ENCODE measurements at places on chromosomes 4 and X. TPM values are rescaled to one million over a fixed set of nuclear protein-coding genes. Genes with fewer than 3 reads are reported as not detected.
A peak's percentile ranks its signal among the peaks of the same experiment; 100 is the strongest.

DNA sequence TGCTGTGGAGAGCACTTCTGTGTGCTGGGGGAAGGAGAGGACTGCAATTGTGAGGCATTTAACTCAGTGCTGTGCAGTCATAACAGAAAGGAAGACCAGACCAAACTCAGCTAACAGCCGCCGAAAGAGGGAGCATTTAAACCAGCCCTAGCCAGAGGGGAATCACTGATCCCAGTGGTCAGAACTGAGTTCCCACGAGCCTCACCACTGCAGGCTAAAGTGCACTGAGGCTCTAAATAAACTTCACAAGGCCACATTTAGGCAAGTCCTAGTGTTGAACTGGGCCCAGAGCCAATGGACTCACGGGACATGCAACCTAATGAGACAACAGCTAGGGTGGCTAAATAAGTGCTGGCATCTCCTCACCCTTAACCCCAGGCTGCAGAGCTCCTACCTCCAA is 20.4 kb downstream of the IQCM start:
- no peaks in the 10 kb centered on the region for H3K36me3 ChIP-seq
- no peak overlapping the region for H3K27ac ChIP-seq
- H3K4me1 ChIP-seq = no peaks in the 10 kb centered on the region

- no peak overlapping the region for H3K27ac ChIP-seq
- no peak overlapping the region for H3K4me3 ChIP-seq
- H3K36me3 ChIP-seq = no peaks in the 10 kb centered on the region
- no peak for DNase-seq
Measured at GRCh38 chrX:18647621-18648020, 24.3 kb downstream of the RS1 start.

GRCh38 chr4:41569961-41570360 is 32.0 kb downstream of the LIMCH1 start:
- H3K27ac ChIP-seq = no peak overlapping the region
- H3K27me3 ChIP-seq = no peaks in the 10 kb centered on the region
- DNase-seq = no peak
- H3K4me3 ChIP-seq = no peak overlapping the region
- H3K4me1 ChIP-seq = no peaks in the 10 kb centered on the region
- no peaks in the 10 kb centered on the region for H3K36me3 ChIP-seq

GRCh38 chrX:43717161-43717560 is 61.1 kb downstream of the MAOA start:
- no peaks in the 10 kb centered on the region for H3K4me1 ChIP-seq
- H3K4me3 ChIP-seq = no peak overlapping the region
- no peak for DNase-seq
- peaks cover 13% of the 10 kb centered on the region for H3K36me3 ChIP-seq
- no peaks in the 10 kb centered on the region for H3K27me3 ChIP-seq

GRCh38 chr4:184890499-184890898 is 64.7 kb upstream of the ACSL1 start:
- no peak for DNase-seq
- H3K27ac ChIP-seq = no peak overlapping the region
- no peaks in the 10 kb centered on the region for H3K36me3 ChIP-seq
- H3K4me3 ChIP-seq = no peak overlapping the region
- H3K27me3 ChIP-seq = no peaks in the 10 kb centered on the region

DNA sequence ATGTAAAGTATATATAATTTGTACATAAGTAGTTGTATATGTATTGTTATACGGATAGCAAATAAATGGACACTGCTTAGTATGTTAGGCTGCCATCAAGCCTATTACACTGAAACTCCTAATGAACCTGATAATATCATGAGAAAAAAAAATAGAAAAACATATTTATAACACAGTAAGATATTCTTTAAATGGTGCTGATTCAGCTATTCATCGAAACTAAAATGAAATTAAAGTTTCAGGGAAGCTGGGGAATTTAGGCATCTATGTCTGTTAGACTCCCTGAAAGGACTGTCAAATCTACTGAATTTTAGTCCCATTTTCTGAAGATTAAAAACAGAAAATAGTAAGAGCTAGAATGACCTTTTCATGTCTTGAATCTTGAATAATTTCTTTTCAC is 647.1 kb upstream of the PABPC4L start:
- no peak for DNase-seq
- H3K36me3 ChIP-seq = no peaks in the 10 kb centered on the region
- no peaks in the 10 kb centered on the region for H3K4me1 ChIP-seq
- no peak overlapping the region for H3K4me3 ChIP-seq

- no peak overlapping the region for H3K27ac ChIP-seq
- no peak for DNase-seq
- H3K4me3 ChIP-seq = no peak overlapping the region
- no peaks in the 10 kb centered on the region for H3K27me3 ChIP-seq
Measured at GRCh38 chr4:87333267-87333666, 10.6 kb upstream of the HSD17B13 start.

GRCh38 chrX:13597874-13598273 is 28.5 kb downstream of the EGFL6 start:
- no peaks in the 10 kb centered on the region for H3K36me3 ChIP-seq
- H3K27me3 ChIP-seq = peaks cover 16% of the 10 kb centered on the region
- H3K4me3 ChIP-seq = no peak overlapping the region

GRCh38 chr4:101696276-101697010 is 94.1 kb upstream of the BANK1 start:
- no peaks in the 10 kb centered on the region for H3K27me3 ChIP-seq

DNA sequence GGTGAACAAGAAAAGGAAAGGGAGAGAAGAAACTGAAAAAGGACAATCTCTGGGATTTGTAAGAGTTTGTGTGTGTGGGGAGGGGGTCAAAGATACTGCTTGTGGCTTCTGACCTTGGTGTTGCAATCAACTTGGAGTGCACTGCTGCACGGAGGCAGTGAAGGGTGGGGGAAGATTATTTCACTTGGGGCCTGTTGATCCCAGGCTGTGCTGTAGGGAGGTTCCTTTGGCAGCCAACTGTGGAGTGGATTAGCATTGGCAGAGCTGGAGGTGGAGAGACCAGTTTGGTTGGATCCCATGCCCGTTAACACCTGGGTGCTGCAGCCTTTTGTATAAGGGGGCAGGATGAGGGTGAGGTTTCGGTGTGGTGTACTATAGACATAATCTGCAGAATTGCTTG is 38.2 kb downstream of the AFF1 start:
- peak; percentile 75 for DNase-seq
- no peak overlapping the region for H3K4me3 ChIP-seq

DNA sequence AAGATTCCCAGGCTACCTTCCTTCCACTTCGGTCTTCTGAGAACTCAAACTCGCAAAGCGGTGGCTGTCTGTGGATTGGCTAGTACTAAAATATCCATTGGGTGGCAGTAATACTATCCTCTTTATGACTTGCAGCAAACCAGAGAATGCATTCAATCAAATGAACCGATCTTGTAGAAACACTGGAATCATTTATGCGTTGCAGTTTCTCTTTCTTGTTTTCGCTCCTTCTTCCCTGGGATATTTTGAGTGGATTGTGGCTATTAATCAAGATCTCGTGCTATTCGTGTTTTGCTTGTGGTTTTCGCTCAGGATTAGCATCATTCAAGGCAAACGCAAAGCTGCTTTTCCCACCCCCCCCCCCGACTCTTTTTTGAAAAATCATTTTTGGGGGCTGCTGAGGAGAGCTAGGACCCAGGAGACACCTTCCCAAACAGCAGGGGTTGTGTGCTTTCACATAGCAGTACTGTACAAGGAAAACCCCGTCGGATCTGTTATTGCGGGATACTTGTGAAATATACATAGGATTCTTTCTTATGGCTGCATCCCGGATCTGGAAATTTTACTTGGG is at the start of gene IL1RAPL1:
TSS of gene IL1RAPL1 (plus strand) at position 466 of the 571 bp plus-strand sequence.
- H3K36me3 ChIP-seq = no peaks in the 10 kb centered on the region
- no peak for DNase-seq
- H3K27me3 ChIP-seq = no peaks in the 10 kb centered on the region
- peak within 1 kb of the TSS; percentile 36 for H3K4me3 ChIP-seq

DNA sequence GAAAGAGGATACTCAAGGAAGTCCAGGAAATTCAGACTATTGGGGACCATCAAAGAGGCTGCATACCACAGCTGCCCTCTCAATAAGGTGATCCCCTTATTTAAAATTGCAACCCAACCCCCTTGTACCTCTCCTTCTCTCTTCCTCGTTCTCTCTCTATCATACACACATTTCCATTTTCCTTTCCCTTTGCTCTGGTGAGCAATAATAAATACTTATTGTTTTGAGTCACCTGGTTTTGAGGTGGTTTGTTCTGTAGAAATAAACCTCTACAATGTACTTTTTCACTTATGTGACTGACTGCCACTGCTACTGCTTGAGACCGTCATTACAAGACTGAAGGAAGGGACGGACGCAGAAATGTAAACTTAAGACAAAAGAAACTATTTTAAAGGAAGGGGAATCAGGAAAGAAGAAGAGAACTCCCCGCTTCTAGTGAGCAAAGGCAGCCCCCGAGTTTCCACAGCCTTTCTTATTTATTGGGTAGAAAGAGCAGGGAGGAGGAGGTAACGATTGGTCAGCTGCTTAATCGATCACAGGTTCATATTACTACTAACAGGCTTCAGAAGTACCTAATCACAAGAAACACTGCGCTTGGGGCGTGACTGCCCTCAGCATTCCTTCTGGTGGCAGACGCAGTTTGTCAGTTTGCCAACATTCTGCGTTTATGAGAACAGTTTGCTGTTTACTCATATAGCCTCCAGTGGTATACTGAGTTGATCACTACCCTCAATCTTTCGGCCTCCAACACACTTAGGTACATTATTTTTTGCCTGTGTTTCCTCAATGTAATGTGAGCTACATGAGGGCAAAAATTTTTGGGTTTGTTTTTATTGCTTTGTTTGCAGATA is 16.9 kb upstream of the TMEM165 start:
- H3K27ac ChIP-seq = no peak overlapping the region
- H3K36me3 ChIP-seq = no peaks in the 10 kb centered on the region
- no peaks in the 10 kb centered on the region for H3K27me3 ChIP-seq
- DNase-seq = no peak
- H3K4me3 ChIP-seq = no peak overlapping the region

DNA sequence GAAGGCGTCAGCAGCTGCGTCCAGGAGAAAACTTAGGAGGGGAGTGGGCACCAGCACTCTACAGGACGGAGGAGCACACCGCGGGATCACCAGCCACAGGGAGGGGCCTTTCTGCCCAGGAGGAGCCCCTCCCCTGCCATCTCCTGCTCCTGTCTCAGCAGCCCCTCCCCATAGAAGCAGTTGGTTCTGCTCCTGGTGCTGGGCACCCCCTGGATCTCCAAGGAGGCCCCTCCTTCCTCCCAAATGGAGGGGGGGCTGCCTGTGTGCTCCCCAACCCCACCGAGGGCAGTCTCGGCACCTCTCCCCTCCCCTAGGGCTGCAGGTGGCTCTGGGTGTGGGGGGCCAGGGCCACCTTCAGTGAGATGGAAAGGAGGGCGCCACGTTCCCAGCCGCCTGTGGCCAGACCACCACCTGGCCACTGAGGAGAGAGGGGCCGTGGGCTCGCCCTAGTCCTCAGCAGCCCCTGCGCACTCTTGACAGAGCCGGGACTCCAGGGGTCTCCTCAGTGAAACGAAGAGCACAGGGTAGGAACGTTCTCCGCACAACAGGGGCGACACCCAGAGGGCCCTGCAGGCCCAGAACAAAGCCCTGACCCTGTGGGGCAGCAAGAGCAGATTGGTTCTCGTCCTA is 37.8 kb downstream of the CPLX1 start:
- peaks cover 48% of the 10 kb centered on the region for H3K27me3 ChIP-seq
- H3K36me3 ChIP-seq = no peaks in the 10 kb centered on the region
- DNase-seq = no peak
- peak overlapping the region; percentile 46 for H3K27ac ChIP-seq

- H3K4me1 ChIP-seq = no peaks in the 10 kb centered on the region
- peak; percentile 77 for DNase-seq
- H3K27me3 ChIP-seq = no peaks in the 10 kb centered on the region
- H3K27ac ChIP-seq = no peak overlapping the region
Measured at GRCh38 chr4:108830509-108831244, 67.8 kb upstream of the ETNPPL start.

GRCh38 chr4:137470806-137471205 is 61.5 kb downstream of the PCDH18 start:
- H3K27ac ChIP-seq = no peak overlapping the region
- DNase-seq = no peak

DNA sequence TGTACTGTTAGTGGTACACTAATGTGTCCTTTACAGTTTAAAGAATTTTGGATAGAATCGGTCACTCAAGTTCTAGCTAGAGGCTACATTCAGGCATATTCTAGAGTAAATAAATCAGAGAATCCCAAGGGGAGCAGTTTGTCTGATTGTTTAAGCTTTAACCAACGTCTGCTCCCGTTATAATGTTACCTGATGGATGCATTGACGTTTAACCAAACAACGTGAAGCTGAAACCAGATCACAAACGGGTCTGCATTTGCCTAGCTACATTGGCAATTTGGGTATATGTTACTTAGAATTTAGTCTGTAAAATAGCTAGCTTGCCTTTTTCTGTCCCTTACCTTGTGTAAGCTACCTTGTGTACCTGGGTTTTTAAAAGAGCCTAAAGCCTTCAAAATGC is 1.6 kb downstream of the PI4K2B start:
- H3K27me3 ChIP-seq = no peaks in the 10 kb centered on the region
- H3K4me1 ChIP-seq = peaks cover 7% of the 10 kb centered on the region
- H3K4me3 ChIP-seq = peak overlapping the region; percentile 84
- DNase-seq = no peak
- peak overlapping the region; percentile 99 for H3K27ac ChIP-seq

- no peaks in the 10 kb centered on the region for H3K36me3 ChIP-seq
- no peak overlapping the region for H3K27ac ChIP-seq
- no peaks in the 10 kb centered on the region for H3K4me1 ChIP-seq
- H3K27me3 ChIP-seq = no peaks in the 10 kb centered on the region
Measured at GRCh38 chrX:79140731-79141130, 3.8 kb upstream of the GPR174 start.

DNA sequence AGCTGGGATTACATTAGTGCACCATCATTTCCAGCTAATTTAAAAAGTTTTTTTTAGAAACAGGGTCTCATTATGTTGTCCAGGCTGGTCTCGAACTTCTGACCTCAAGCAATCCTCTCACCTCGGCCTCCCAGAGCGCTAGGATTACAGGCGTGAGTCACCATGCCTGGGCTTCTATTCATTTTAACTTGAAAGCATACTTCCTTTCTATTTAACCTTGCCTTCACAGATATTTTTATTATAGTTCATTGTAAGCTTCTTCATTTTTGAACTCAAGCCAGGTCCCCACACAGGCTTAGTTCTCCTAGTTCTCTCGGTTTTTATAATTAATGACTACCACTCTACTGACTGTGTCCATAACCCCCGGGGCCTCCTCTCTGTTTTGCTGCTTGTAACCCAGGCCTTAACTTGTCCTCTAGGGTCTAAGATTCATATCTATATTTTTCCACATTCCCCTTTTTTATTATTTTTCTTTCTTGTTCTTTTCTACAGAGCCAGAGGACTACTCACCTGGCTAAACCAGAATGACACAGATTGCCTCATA is 50.7 kb downstream of the SNX12 start:
- H3K36me3 ChIP-seq = no peaks in the 10 kb centered on the region
- DNase-seq = peak; percentile 2
- H3K4me3 ChIP-seq = no peak overlapping the region
- no peak overlapping the region for H3K27ac ChIP-seq
- no peaks in the 10 kb centered on the region for H3K4me1 ChIP-seq
- H3K27me3 ChIP-seq = no peaks in the 10 kb centered on the region

The WDR17 gene
- polyA plus RNA-seq = 0.31 TPM

The TEC gene
- polyA plus RNA-seq = 2.0 TPM

The MAGEA2B gene
- not detected for polyA plus RNA-seq

The TMPRSS11D gene
- not detected for polyA plus RNA-seq

The LAP3 gene
- polyA plus RNA-seq = 46.6 TPM

The ADAM29 gene
- polyA plus RNA-seq = not detected

The CXCL9 gene
- polyA plus RNA-seq = 0.46 TPM

The USP26 gene
- polyA plus RNA-seq = not detected

The SAGE1 gene
- polyA plus RNA-seq = not detected

The XKRX gene
- 0.63 TPM for polyA plus RNA-seq

The RBM46 gene
- not detected for polyA plus RNA-seq

The MUC7 gene
- not detected for polyA plus RNA-seq

The HGFAC gene
- 1.2 TPM for polyA plus RNA-seq

The CDKL2 gene
- polyA plus RNA-seq = 0.46 TPM

The GPR119 gene
- polyA plus RNA-seq = not detected

The XK gene
- polyA plus RNA-seq = 1.1 TPM
